Retinal pigment epithelial cell (primary cell): ENCODE measurements at places on chromosomes 2 and 18.

DNA sequence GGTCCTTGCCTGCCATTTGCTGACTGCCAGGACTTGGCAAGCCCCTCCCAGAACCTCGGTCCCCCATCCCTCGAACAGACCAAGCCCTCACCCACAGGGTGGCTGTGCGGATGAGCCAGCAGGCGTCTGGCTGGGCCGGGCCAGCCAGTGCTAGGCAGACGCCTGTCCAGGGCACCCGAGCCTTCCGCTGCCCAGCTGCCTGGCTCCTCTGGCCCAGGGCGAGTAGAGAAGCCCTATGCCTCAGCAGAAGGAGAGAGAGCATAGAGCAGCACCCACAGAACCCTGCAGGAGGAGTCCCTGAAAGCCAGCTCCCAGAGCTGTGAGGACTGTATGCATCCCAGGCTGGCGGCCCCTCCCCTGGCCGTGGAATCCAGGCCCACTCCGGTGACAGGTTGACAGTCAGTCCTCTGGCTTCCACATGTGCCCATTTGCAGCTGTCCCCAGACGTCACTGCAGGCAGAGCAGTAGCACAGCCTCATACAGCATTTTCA, 62.1 kb upstream of the GLI2 start:
- DNase-seq = no peak

DNA sequence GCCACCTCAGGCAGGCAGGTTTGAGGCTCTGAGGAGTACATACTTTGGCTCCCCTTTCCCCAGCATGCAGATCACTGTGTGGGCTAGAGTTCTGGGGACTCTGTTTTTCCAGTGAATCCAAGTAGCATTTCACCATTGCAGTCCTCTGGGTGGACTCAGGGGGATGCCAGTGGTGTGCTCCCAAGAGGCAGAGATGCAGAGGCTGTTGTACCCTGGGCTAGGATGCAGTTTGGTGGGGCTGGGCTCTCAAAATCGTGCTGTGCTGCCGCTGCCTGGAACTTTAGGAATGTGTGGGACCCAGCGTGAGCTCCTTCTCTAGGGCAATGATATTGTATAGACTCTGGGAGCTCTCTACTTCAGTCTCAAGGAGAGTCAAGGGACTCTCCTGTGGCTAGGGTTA, 104.9 kb downstream of the MYO3B start:
- DNase-seq = no peak

DNA sequence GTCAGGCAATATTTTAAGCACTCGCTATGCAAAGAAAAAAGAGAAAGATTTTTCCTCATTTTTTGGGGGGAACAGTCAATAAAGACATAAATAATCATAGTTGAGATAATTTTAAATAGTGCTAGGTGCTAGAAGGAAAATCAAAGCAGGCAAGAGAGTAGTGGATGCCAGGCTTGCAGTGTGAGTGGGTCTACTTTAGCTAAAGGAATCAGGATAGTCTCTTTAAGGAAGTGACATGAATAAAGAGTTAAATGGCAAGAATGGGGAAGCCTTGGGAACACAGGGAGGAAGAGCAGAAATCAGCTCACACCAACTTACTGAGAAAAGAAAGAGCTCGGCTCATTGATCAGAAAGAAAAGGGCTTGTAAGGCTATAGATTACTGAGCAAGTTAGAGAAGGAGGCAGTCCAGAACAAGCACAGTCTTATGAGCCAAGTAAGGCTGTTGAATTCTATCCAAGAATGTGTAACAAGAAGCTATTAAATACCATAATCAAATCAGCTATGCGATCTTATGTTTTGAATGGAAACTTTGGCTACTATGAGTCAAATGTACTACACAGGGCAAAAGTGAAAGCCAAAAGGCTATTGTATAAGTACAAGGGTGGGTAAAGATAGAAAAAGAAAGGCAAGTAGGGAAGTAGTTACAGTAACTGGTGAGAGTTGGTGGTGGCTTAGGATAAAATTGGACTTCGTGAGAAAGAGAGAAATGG, 833.8 kb upstream of the PIK3C3 start:
- peak; percentile 71 for DNase-seq

DNA sequence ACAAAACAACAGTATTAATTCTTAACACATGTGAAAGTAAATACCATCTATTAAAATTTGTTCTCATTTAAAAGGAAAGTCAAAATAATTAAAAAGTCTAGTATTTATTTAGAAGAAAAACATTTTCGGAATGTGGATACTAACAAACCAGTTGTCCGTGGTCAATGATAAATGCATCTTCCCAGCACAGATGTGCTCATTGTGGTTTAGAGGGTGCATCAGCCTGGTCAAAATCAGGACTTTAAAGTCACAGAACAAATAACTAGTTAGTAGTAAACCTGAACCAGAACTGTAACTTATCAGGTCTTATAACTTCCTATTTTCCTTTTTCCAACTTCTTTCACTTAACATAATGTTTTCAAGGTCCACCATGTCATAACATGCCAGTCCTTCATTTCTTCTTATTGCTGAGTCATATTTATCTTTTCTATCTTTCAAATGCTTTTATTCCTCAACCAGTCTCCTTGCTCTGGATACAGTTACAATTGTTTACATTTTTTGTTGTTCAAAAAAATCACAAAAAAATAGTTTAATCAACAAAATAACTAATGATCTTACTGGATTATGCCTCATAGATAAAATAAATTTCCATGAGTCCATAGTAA, 55.8 kb downstream of the ID2 start:
- no peak for DNase-seq

DNA sequence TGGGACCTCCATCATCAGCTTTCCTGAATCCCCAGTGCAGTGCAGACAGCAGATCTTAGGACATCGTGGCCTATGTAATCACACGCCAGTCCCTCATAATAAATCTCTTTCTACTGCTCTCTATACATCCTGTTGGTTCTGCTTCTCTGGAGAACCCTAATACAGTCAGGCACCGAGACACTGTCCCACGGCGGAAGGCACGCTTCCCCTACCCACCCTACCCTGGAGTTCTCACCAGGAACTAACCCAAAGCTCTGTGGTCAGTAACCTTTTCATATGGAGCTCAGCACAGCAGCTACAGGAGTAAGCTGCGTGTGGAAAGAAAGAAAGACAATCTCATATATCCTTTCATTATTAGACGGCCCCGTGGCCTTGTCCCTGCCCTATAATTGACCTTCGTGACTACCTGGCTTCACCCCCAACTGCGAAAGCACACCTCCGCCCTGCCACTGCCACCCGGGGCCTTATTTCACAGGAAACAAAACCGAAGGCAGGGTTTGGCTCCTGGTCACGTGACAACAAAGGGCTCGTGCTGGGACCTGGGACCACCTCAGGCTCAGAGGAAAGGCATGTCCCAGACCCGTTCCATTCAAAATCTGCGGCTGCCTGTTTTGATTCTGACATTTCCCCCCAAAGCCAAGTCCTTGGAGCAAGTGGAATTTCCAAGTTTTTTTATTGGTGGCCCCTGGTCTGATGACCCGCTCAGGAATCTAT, 99.7 kb upstream of the ODC1 start:
- DNase-seq = no peak

DNA sequence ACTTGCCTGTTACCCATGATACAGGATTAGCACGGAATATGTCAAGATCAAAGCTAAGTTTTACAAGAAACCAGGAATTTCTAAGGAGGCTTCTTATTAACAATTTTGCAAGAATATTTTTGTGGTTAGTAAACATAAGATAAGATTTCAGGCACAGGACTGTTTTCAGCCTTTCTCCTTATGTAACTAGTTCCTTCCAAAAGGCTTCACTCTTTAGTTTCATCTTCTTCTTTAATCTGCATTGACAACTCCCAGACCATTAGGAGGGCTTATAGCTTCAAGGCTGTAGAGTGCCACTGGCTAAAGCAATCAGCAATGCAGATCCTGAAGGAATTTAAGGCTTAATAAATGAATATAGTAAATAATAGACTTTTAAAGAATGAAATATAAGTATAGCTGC, 29.3 kb downstream of the SLC14A1 start:
- DNase-seq = no peak

- DNase-seq = no peak
Observed at GRCh38 chr18:53906681-53907080, 317.8 kb downstream of the MBD2 start.

DNA sequence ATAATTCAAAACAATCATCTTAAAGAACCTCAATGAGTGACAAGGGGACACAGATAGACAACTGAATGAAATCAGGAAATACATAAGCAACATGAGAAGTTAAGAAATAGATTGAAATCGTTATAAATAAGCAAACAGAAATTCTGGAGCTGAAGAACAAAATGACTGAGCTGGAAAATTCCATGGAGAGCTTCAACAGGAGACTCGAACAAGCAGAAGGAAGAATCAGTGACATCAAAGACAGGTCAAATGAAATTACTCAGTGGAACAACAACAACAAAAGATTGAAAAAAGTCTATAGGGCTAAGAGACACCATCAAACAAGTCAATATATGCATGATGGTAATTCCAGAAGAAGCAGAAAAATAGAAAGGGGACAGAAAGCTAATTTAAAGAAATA, 89.5 kb upstream of the ALKAL2 start:
- no peak for DNase-seq

- DNase-seq = no peak
Observed at GRCh38 chr18:7904529-7904928, 337.4 kb downstream of the PTPRM start.
